ENCODE measurements at places on chromosomes 2 and 18. TPM values are rescaled to one million over a fixed set of nuclear protein-coding genes. Genes with fewer than 3 reads are reported as not detected.

- no peak for DNase-seq
Measured at GRCh38 chr2:225340923-225341322, 58.6 kb upstream of the NYAP2 start.

DNA sequence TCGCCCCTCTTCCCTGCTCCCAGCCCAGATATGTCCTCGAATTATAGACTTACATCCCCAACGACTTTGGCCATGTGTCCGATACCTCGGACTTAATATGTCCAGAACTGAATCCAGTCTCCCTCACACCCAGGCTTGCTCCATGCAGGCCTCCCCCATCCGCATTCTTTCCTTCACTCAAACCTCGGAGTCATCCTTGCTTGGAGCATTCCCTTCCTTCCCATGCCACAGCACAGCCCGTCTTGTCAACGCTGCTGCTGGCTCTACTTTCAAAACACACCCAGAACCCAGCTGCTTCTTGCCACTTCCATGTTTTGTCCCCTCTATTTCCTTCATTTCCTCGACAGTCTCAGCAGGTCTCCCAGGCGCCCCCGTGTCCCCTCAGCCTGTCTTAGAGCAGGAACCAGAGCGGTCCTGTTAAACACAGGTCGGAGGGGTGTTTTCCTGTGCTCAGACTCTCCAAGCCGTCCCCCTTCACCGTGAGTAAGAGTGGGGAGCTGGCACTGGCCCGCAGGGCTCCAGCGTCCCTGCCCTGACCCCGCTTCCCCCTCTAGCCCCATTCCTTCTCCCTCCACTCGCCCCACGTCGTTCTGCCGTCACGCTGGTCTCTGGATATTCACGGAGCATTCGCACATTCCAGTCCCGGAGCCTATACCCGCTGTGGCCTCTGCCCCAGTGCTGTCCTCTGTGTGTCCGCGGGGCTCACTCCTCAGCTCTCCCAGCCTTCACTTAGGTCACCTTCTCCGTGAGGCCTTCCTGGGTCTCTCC lies 54.4 kb downstream of the VAPA start:
- DNase-seq = no peak

GRCh38 chr2:127661072-127661649 lies 14.2 kb downstream of the LIMS2 start:
- peak; percentile 24 for DNase-seq

GRCh38 chr2:239322416-239323086 lies 78.3 kb downstream of the HDAC4 start:
- DNase-seq = peak; percentile 77

DNA sequence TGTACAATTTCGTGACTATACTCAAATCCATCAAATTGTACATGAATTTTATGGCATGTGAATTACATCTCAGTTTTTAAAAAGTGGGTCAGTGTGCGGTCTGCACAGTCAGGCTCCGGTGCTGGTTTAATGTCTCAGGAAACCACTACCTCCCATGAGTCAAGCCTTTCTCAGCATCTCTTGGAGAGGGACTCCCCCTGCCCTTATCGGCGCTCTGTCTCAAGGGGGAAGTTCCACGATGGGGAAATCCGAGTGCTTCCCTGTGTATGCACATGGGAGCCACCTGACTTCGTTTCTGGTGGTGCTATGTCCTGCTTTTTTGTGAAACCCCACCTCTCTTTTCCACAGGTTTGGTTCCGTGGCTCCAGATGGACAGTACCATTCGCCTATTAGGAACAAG lies 72.5 kb downstream of the ACOXL start:
- no peak for DNase-seq

DNA sequence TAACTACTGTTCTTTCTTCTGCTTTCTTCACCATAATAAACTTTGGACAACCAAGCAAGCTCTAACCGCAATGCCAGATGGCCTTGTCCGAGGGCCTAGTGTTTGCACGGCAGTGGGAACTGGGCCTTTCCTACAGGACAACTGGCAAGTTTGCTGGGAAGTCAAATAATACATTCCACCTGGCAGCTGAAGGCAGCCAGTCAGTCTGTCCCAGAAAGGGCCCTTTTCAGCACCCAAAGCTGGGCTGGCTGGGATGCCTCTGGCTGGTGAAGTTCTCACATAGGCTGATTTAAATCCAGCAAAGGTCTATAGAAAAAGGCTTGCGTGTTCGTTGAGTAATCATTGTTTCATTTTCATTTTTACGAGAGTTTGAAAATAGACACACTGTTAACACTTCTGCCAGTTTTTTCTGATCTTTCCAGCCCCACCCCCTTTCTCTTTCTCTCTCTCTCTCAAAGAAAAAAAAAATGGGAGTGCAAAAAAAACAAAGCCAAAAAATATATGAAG lies 110.0 kb upstream of the EPAS1 start:
- peak; percentile 71 for DNase-seq

The UGT1A4 gene
- not detected for total RNA-seq

DNA sequence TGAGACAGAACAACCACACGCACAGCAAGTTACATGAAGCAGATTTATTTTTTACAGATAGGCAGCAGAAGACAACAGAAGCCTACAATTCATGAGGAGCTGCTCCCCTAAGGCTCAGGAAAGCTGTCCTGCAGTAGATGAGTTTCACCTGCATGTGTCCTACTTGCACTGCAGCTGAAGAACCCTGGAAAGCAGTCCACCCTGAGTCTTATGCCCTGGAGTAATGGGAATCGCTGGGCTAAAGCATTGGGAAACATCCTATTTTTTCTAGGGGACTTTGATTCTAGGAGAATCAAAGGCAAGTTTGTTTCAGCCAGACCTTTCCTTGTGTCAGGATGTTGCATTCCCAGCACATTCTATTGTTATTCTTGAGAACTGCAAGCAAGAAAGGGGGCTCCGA lies 304.8 kb downstream of the LRATD1 start:
- no peak for DNase-seq

GRCh38 chr2:85799215-85799956 lies 45.6 kb downstream of the ATOH8 start:
- DNase-seq = no peak

DNA sequence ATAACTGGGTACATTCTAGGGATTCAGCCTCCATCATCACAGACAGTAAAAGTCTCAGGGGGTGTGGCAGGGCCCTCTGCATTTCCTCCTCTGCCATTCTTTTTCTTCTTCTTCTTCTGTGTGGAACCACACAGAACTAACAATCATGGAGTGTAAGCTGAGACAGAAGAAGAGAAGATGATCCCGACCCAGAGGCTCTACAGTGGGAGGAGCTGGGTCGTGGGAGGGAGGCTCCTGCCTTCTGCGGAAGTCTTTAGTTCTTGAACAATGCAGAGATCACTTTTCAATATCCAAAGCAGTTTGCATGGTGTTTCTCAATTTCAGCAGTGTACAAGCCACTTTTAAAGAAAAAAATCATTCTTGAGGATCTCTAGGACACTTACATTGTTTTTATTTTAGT lies 80.9 kb downstream of the KCNS3 start:
- DNase-seq = no peak

DNA sequence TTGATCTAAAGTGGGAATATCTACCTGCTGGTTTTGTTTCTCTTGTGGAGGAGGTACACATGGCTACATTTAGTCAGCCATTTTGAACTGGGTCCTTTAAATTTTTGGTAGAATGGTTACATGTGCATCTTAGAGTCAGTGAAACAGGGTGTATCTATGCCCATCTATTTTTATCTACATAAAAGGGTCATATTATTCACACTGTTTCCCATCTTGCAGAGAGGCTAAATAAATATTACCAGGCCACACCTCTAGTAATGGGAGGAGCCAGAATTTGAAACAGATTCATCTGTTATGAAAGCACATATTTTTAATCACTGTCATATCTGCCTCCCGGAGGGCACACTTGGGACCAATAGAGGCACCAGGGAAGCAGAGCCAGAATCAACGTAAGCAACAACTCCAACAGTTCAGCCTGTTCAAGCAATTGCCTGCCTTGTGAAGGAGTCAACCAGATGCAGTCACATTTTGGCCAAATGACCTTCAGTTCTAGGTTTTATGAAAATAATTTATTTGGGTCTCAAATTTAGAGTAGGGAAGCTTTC lies 376.8 kb downstream of the TSN start:
- no peak for DNase-seq

GRCh38 chr18:3649135-3649632 lies 199.2 kb downstream of the TGIF1 start:
- DNase-seq = peak; percentile 37

- peak; percentile 17 for DNase-seq
Measured at GRCh38 chr18:32469691-32470459, 807 bp downstream of the GAREM1 start.

The COMMD1 gene
- total RNA-seq = 60.4 TPM

GRCh38 chr2:71940695-71941094 lies 207.0 kb downstream of the CYP26B1 start:
- DNase-seq = no peak

DNA sequence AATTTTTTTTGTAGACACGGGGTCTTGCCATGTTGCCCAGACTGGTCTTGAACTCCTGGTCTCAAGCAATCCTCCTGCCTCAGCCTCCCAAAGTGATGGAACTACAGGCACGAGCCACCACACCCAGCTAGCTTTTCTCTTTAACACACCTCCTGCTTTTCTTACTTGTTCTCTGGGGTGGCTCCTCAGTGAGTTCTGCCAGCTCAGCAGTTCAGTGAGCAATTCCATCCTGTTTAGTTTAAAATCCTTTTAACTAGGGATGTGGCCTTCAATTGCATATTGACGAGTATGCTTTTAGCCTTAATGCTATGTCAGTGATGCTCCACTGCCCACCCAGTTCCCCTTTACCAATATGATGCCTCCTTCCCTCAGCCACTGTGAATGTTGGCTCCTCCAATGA lies 16.1 kb downstream of the ZNF397 start:
- no peak for DNase-seq

The GPD2 gene
- 100 TPM for total RNA-seq

GRCh38 chr2:127762846-127763245 lies 48.1 kb downstream of the WDR33 start:
- DNase-seq = peak; percentile 90

The OBSL1 gene
- 21.4 TPM for total RNA-seq

GRCh38 chr2:74876081-74876886 lies 42.4 kb downstream of the HK2 start:
- DNase-seq = peak; percentile 46

- DNase-seq = peak; percentile 20
Measured at GRCh38 chr18:44537526-44537925, 143.2 kb upstream of the SETBP1 start.

DNA sequence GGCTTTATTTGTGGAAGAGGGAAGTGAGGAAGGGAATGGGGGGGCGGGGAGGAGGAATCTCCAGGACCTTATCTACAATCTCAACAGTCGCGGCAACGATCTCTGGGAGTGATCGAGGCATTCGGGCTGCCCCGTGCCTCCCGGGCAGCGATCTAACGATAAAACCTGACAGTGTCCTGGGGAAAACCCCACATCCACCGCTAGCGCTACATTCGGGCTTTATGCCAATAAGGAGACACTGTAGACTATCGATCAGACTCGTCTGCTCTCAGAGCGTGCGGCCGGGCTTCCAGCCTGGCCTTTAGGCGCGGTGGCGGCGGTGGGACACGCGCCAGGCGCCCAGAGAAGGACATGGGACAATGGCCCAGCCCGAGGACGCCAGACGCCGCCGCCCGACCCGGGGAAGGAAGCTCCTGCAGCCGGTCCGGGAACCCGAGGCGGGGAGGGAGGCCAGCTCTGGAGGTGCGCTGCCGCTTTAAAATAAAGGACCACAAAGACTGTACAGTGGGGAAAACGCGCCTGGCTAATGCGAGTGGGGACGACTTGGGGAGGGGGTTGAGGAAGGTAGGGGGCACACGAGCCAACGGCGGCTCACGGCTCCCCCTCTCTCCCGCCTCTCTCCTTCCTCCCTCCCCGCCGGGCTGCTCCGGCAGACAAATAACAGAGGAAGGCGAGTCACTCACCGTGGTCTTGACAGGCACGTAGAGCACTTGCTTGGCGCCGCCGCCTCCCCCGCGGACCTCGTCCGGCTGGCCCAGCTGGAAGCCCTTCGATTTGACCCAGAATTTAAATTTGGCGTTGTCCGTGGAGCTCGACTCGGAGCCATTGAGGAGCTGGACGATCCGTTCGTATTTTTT lies 2.2 kb downstream of the NOL4 start:
- no peak for DNase-seq

The POLR1A gene
- 27.4 TPM for total RNA-seq

DNA sequence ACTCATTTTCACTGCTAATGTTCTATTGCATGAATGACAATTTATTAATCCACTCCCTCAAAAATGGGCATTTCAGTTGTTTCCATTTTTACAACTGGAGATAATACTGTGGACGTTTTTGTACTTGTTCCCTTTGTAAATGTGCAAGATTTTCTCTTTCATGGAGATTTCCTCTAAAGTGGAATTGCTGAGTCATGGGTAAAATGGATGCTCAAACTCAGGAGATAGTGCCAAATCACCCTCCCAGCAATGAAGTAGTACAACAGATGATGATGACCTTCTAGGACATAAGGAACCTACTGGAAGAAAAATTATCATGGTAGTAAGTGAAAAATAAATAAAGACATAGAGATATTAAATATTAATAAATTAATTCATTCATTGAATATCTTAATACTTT lies 460.8 kb upstream of the CHST9 start:
- DNase-seq = no peak

Measured in IMR-90 (cell line).